ENCODE measurements at places on chromosomes 12 and 14.
A peak's percentile ranks its signal among the peaks of the same experiment; 100 is the strongest.

- DNase-seq, result no peak
Measured at GRCh38 chr12:58801986-58802385, 118.3 kb downstream of the LRIG3 start.

DNA sequence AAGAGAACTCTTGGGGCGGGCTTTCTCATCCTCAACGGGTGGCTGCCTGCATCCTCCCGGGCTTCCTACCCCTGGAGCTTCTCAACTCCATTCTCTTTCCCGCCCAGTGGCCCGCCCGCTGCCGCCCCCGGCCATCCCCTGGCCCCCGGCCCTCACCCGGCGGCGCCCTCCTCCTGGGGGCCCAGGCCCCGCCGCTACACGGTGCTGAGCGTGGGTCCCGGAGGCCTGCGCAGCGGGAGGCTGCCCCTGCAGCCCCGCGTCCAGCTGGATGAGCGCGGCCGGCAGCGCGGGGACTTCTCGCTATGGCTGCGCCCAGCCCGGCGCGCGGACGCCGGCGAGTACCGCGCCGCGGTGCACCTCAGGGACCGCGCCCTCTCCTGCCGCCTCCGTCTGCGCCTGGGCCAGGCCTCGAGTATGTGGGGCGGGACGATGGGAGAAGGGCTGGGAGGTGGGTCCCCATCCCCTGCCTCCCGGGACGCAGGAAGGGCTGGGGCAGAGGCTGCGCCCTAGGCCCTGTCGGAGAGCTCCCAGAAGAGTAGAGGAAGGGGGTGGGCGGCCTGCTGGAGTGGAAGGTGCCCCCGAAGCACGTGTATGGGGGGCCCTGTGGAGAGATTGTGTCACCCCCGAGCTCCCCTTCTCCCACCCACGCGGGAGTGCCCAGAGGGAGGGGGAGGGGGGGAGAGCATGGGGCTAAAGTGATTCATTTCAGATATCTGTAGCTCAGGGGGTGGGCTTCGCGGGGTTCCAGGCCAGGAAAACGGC lies 1.5 kb downstream of the LAG3 start:
- DNase-seq, result no peak

DNA sequence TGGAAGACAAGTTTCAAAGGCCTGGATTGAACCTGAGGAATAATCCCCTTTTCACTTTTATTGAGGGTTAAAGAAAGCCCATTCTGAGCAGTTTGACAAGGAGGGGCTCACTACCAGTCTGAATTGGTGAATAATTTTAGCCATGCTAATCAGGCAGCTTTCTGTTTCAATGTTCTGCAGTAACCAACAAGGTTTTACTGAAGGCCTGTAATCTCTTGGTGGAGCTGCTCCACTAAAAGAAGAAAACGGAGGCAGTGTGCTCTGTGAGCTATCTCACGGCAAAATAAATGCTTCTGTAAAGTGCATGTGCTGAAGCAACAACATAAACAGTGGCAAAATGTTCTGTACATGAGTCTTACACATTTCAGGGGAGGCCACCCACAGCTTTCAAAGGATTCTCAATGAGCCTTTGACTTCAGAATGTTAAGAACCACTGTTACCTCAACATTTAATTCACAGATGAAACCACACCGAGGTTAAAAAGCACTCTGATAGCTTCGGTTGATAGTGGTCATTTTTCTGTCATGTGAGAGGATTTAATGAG lies 111.2 kb downstream of the LRIG3 start:
- no peak for DNase-seq

DNA sequence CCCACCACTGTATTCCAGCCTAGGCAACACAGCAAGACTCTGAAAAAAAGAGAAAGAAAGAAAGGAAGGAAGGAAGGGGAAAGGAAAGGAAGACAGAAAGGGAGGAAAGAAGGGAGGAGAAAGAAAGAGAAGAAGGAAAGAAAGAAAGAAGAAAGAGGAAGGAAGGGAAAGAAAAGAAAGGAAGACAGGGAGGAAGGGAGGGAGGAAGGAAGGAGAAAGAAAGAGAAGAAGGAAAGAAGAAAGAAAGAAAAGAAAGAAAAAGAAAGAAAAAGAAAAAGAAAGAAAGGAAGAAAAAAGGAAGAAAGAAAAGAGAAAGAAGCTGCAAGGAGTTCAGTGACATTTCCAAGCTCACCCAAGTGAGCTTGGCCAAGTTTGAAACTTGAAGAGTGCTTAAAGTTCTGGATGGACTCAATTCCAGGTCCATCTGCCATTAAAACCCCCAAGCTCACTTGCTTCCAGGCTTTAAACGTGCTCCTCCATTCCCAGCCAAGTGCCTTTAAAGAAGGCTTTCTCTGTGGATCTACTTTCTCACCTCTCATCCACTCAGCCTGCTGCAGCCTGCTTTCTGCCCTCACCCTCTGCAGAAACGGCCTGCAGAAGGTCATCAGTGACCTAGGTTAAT lies 101.5 kb downstream of the VCPKMT start:
- no peak for DNase-seq

DNA sequence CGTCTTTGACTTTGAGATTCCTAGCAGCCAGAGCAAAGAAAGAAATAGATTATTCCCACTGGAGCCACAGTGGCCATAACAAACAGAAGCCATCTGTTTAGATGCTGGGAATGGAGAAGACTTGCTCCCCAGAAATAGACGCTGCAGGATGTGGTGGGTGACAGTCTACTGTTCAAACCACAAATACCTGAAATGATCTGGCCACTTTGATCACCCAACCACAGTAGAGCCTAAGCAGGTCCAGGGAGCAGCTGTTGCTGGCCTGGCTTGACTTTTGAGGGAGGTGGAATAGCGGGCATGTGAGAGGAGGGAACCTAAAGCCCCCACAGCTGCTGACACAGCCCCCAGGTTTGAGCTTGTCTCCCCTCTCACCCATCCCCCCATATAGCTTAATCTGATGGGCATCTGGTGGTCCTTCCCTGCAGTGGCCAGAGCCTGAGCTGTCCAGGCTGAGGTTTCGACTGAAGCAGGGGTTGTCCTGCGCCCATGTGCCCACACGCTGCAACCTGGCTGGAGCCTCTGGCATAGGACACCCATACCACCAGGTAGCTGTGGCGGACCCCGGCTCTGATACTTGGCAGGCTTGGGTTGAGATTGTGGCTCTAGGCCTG lies 38.7 kb downstream of the SH2B3 start:
- no peak for DNase-seq

- no peak for DNase-seq
Measured at GRCh38 chr14:33457617-33458016, 493.3 kb downstream of the EGLN3 start.

GRCh38 chr14:63470962-63471793 lies 72.0 kb downstream of the PPP2R5E start:
- DNase-seq, result peak; percentile 58

GRCh38 chr14:78788467-78789360 lies 618.5 kb downstream of the NRXN3 start:
- no peak for DNase-seq

Measured in bone marrow (tissue), 2 donors.